ENCODE measurements at places on chromosomes 12 and 14.
A peak's percentile ranks its signal among the peaks of the same experiment; 100 is the strongest.

- DNase-seq, result no peak
Observed at GRCh38 chr12:91613223-91613779, 430.7 kb upstream of the DCN start.

DNA sequence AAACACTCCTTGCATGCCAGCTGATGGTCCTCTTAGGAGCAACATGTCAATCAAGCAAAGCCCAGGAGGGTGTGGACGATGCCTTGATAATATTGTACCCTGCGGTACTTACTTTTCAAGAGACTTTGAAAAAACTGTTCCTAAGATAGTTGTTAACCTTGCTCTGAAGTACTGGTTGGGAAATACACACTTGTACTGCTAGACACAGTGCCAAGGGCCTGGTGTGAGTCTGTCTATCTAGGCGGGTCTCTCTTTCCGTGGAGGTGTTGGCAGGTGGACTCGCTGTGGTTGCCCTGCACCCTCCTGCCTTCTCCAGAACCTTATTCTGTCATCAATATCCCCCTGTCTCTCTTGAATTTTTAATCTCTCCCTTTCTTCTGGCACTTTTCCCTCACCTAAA, 189.4 kb downstream of the NRXN3 start:
- no peak for DNase-seq

GRCh38 chr12:58299371-58299770, 358.0 kb downstream of the ATP23 start:
- no peak for DNase-seq

GRCh38 chr12:63103494-63104131, 47.4 kb downstream of the AVPR1A start:
- no peak for DNase-seq

- DNase-seq, result no peak
Observed at GRCh38 chr14:54354096-54354495, 42.7 kb upstream of the CDKN3 start.

GRCh38 chr12:112000820-112001219, 12.1 kb downstream of the TMEM116 start:
- DNase-seq, result no peak

DNA sequence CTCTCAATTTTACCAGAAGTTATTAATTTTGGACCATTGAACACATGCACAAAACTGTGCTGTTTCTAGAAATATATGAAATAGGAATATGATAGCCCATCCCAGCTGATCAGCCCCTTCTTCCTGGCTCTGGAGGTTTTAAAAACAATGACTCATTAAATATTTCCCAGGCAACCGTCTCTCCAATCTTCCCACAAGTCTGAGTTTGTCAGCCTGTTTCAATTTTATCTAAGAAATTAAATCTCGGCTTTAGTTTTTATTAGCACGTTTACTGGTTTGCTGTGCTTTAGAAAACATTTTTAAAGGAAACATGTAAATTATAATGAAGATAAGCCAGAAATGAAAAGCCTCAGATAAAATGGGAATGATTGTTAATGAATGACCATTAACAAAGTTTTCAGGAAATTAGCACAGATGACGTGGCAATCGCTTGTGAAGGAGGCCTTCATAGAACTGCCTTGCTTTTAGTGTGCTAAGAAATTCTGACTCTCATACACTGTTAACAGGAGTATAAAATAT, 89.3 kb upstream of the RAP1B start:
- no peak for DNase-seq

DNA sequence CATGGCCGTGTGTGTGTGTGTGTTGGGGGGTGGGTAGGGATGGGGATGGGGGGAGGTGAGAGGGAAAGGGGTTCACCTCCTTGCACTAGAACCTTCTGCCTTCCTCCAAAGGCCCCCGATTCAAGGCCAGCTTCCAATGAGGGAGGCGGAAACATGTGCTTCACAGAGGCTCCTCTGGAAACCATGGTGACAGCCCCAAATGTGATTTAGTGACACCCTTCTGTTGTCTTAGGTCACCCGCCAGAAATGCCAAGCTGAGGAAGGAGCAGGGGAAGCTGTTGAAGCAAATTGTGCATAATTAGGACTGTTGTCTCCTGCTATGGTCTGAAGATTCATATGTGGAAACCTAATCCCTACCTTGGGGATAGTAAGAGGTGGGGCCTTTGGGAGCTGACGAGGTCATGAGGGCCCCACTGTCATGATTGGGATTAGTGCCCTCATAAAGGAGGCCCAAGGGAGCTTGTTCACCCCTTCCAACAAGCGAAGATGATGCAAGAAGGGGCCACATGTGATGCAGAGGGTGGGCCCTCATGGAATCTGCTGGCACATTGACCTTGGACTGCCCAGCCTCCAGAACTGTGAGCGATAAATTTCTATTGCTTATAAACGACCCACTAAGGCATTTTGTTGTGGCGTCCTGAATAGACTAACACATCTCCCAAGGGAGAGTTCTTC, 95.2 kb downstream of the AACS start:
- no peak for DNase-seq

- DNase-seq, result no peak
Observed at GRCh38 chr14:64060199-64060545, 207.4 kb downstream of the SYNE2 start.

GRCh38 chr14:99467336-99468078, 13.2 kb downstream of the SETD3 start:
- no peak for DNase-seq

- DNase-seq, result no peak
Observed at GRCh38 chr12:118033902-118034301, 17.4 kb downstream of the RFC5 start.

GRCh38 chr14:100861937-100862247, 36.0 kb downstream of the MEG3 start:
- no peak for DNase-seq

DNA sequence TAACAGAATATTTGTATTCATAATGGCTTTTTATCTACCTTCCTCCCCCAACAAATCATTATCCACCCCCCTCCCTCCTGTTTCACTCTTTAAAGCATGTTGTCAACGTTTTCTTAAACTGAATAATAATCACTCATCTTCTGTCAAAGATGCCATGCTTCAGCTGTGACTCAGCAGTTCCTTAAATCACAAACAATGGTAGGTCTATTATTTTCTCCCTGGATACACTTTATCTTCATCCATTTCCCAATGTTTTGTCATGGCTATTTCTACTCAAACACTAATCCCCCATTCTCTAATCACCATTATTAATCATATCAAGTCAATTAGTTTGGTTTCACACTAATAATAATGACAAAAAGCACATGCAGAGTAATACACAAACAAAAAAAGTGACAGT, 6.5 kb downstream of the CLEC12B start:
- DNase-seq, result no peak

DNA sequence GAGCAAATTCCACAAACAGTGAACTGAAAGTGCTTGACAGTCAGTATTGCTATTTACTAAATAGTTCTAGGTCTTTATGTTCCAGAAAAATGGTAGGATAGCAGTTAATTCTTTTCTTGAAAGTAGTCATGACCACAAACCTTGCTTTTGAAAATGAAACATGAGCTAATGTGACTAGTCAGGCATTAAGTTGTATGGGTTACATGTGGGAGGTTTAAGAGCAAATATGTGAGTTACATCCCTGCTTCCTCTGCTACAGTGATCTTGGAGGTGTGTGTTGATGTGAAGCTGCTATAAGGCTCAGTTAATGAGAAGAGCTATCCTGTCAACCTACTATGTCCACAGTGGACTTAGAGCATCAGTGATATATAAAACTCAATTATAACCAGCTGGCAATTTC, 741.6 kb downstream of the FSCB start:
- no peak for DNase-seq

- DNase-seq, result no peak
Observed at GRCh38 chr12:39804898-39805297, 185.3 kb upstream of the ABCD2 start.

DNA sequence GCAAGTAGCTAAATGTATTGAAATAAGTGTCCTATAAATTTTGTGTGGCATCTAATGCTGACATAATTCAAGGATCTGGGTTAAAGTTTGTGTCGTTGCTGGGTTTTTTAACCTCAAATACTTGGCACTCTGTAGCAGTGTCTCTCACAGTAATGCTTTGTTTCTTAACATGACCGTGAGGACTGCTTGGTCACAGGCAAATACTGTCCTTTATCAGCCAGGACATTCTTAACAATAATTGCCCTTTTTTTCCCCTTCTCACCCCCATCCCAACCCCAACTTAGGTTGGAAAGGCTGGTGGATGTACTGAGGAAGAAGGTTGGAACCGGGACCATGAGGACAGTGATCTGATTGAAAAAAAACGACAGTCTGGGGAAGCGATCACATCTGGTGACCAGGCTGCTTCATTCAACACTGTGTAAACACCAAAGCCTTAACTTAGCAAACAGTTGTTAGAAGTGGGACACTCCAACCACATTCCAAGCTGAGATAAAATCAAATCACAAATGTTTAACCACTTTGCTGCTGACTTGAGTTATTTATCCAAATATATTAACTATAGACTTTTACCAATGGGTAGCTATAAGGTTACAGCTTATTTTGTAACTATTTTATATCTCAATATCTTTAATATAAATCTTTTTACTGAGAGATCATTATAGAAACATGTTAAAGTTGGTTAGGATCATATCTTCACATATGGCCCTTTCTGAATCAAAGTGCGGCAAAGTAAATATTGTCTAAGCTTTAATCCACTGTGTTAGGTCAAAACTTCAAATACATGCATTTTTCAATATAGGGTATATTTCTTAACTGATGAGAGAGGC, 48.2 kb downstream of the FOXA1 start:
- DNase-seq, result no peak

- peak; percentile 32 for DNase-seq
Observed at GRCh38 chr12:1605129-1606020, 11.0 kb upstream of the FBXL14 start.

GRCh38 chr12:47939009-47939601, 24.3 kb upstream of the TMEM106C start:
- peak; percentile 47 for DNase-seq

- no peak for DNase-seq
Observed at GRCh38 chr14:61474015-61474414, 152.6 kb downstream of the PRKCH start.

DNA sequence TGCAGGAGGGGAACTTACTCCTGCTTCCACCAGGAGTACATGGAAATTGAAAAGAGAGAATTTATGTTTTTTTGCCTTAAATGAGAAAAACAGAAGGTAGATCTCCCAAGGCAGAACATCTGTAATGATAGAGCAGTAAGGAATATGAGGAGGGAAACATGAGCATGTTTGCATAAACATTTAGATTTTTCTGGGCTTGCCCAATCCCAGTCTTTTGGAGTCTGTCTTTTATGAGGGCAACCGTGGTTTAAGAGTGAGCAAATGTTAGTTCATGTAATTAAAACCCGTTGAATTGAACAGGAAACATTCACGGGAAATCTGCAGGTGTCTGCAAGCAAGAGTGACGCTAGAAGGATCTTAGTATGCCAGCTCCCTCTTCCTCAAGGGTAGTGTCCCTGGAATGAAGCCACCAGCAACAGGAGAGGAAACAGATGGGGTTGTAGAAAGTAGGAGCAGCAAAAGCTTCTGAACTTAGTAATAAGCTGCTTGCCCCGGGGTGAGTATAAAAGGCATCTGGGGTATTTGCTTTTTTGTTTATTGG, 79.3 kb downstream of the ARF6 start:
- DNase-seq, result no peak

DNA sequence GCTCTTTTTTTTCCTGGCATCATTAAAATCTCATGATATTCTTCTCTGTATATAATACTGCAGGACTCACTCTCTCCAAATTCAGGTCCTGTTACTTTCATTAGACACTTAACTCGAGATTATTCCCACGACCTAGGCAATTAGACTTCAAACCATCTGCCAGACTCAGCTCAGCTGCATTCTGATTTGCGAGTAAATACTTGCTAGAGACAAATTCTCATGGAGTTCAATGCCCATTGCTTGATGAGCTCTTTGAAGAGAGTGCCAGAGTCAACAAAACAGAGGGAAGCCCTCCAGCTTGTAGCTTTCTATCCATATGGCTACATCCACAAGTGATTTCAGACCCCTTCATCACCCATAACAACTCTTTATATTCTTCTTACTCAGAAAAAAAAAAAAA, 88.3 kb downstream of the GTF2A1 start:
- DNase-seq, result no peak

DNA sequence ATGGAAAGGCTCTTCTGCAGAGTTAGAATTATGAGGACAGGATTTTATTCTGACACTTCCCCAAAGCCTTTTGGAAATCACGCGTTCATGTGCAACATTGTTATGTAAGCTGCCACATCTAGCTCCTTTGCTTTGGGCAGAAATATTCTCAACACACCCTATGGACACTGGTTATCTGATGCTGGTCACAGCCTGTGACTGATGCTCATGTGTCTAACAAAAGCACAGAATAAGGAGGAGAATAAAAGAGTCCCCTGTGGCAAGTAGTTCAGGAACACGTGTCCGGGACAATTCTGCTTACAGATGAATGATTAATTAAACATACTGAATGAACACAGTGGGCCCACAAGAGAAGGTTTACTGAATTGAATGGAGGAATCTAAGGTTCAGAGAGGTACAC, 22.1 kb downstream of the FOXN3 start:
- DNase-seq, result no peak

DNA sequence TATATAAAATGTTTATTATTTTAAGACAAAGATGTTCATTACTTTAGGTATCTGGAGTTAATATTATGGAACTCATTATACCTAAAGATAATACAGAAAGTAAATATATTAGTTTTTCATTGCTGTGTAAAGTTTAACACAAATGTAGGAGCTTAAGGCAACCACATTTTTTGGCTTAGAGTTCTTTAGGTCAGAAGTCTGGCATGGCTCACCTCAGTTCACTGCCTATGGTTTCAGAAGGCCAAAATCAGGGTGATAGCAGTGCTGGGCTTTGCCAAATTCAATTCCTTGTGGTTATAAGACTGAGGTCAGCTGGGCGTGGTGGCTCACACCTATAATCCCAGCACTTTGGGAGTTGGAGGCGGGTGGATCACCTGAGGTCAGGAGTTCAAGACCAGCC, 35.5 kb upstream of the PRPF39 start:
- DNase-seq, result no peak

DNA sequence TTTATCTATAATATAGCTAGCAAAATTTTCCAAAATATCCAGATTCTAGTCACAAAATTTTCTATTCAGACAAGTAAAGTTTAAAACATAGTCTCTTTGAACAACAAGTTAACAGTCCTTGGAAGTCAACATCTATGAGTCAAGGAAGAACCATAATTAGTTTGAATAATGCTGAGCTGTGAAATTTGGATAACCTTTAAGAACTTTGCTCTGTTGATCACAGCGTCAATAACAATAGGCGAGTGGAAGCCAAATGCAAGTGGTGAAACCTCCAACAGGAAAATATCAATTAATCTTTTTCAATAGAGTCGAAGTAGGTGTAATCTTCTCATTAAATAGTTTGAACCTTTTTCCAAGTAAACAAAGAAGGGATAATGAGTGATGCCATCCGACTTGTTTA, 466.6 kb downstream of the FOXG1 start:
- DNase-seq, result no peak

GRCh38 chr14:96357216-96357615, 5.9 kb downstream of the ATG2B start:
- no peak for DNase-seq

All from ascending aorta (tissue), 2 donors.